ENCODE measurements at places on chromosomes 7 and 10.
A peak's percentile ranks its signal among the peaks of the same experiment; 100 is the strongest.

DNA sequence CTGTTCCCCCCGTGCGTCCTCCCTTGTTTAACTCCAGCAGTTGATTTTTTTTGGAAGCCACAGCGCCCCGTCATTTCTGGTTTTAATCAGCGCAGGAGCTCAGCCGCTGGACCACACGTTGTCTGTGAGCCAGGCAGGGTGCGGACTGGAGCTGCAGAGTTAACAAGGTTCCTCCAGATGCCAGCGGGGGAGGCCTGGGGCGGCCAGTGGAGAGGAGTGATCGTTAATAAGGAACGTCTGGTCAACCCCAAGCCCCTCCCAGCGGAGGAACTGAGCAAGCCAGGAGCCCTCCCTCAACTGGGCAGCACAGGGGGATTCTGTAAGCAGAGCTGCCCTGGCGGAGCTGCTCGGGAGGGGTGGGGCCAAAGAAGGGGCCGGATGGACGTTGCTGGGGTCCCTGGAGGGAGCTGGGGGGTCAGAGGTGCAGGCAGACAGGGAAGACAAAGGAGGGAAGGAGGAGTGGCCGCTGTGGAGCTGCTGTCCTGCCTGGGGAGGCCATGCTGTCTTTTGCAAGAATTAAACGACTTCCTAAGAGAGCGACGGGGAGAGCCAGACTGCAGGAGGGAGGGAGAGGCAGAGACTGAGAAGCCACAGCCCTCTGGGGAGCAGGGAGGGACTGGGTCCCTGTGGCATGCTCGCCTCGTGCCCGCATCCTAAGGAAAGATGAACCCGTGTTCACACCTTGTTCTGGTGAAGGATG, 537.1 kb upstream of the FOXK1 start:
- DNase-seq, result no peak

- DNase-seq, result no peak
These were observed 23.4 kb upstream of the CASD1 start for GRCh38 chr7:94486216-94486615.

- peak; percentile 70 for DNase-seq
These were observed 9.2 kb downstream of the ZNF488 start for GRCh38 chr10:47374611-47375536.

GRCh38 chr7:4256286-4256685, 425.8 kb upstream of the FOXK1 start:
- DNase-seq, result no peak

GRCh38 chr10:95474228-95475002, 86.8 kb downstream of the SORBS1 start:
- peak; percentile 85 for DNase-seq

- DNase-seq, result no peak
These were observed 186.2 kb downstream of the RAMP3 start for GRCh38 chr7:45343746-45344145.

All from GM23248 (cell line).